ENCODE measurements at places on chromosomes 3 and 15.

DNA sequence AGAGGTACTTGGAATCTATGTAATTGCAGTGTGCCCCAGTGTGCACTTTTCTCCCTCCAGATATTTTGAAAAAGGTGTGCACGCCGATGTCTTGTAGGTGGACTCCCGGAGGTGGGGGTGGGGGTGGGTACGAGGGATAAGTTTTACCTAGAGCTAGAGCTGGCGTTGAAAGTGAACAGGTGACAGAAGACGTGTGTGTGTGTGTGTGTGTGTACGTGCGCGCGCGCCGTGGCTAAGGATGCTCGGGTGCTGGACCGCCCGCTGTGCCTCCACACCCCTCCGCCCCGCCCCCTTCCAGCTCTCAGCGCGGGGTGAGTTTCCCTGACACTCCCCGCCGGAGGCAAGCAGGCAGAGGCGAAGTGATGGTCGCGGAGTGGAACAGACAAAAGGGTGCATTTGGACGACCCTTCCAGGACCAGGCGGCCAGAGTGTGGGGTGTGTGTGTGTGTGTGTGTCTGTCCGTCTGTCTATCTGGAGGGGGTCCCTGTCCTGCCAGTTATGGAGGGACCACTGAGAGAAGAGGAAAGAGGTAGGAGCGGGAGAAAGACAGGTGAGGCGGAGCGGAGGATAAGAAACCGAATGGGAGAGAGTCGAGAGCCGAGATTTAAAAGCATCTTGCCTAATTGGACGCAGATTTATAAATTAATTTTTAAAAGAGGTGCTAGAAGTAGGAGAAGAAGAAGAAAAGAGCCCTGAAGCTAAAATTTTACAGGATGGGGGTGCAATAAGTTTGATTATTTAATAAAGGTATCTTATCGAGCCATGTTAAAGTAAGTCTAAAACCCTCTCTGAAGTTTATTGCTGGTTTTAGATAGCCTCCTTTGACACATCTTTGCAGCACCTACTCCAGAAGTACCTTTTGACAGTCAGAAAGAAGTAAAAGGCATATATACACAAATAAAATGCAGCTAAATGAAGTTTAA is 335.8 kb upstream of the THRB start:
- no peak for DNase-seq

DNA sequence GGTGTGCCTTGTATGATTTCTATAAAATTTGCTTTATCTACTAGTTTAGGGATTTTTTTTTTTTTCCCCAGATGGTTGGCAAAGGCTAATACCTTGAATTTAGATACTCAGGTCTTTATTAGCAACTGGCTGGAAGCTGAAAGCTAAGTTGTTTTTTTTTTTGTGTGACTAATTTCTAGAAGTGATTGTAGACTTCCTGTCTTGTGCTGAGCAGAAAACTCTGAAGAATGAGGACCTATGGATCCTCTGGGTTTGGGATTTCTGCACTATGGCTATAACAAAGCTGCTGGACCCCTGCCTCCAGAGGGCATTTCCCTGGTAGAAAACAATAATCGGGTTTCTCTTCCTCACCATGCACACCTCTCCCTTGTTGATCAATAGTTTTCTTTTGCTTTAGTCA is 10.0 kb downstream of the ARIH2 start:
- DNase-seq: no peak

GRCh38 chr3:158519776-158520175 is 51.2 kb upstream of the MLF1 start:
- no peak for DNase-seq

DNA sequence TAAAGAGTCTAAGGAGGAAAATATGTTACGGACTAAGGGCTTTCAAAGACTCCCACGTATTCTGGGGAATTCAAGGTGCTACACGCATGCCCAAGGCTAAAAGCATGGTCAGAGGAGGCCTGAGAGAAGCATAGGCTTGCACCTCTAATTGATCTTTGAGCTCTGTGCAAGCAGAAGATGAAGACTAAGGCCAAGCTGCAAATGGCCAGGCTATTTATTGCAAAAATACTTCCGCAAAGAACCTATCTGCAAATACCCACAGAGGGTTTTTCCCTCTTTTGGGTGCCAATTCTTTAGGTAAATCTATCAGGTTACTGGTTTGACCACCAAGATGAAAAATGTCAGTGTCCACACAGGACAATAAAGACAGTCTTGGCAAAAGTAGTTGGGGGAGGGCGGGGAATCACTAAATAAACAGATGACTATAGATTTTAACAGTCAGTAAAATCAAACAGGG is 119.5 kb downstream of the STAG1 start:
- no peak for DNase-seq

GRCh38 chr3:36871379-36872126 is 73.3 kb downstream of the TRANK1 start:
- no peak for DNase-seq

DNA sequence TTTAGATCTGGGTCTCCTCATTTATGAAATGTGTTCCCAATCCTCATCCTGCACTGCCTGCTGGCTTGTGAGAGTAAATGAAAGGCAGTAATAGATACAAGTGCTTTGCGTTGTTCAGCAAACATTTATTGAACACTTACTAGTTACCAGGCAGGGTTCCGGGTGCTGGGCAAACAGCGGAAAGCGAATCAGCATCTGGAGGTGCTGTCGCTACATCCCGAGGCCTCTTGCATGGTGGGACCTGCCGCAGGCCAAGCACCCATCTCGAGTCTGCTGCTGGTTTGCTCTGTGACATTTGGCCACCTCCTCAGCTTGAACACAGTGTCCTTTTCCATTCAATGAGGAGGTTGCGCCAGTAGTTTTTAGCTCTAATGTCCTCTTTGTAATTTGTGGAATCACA is 24.8 kb downstream of the TRAK1 start:
- DNase-seq: no peak

DNA sequence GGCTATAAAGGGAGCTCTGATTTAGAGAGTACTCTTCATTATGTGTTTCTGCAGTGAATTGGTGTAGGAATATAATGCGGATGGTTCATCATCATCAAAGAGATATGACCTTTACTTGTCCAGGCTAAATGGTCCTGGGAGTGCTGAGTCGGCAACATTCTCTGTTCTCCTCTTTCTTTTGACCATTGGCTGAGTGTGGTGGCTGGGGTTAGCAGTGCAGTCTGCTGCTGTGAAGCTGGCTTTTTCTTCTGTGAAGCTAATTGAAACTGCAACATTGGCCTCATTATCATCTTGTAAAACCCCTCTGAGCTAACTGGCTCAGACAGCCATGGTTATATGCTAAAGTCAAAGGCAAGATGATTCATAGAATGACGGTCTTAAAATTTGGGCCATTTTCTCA is 83.8 kb downstream of the THRB start:
- no peak for DNase-seq

DNA sequence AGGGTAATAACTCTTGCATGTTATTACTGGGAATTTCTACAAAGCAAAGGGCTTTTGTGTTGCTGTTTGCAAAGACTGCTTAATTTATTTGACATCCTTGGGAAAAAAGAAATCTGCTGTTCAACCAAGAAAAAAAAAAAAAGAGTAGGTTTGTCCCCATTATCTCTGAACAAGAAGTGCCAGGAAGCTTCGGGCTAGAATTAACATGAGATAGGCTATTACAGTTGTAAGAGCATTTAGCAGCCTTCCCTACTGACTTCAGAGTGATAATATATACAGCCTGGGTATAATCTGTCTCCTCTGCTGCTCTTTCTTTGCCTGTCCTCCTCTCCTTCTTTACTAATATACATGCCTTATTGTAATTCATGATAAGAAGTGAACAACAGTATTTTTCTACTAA is 23.3 kb upstream of the CHMP2B start:
- no peak for DNase-seq

GRCh38 chr15:96756146-96756545 is 425.6 kb downstream of the NR2F2 start:
- DNase-seq: no peak

GRCh38 chr3:147341727-147342126 is 64.6 kb downstream of the ZIC4 start:
- no peak for DNase-seq

DNA sequence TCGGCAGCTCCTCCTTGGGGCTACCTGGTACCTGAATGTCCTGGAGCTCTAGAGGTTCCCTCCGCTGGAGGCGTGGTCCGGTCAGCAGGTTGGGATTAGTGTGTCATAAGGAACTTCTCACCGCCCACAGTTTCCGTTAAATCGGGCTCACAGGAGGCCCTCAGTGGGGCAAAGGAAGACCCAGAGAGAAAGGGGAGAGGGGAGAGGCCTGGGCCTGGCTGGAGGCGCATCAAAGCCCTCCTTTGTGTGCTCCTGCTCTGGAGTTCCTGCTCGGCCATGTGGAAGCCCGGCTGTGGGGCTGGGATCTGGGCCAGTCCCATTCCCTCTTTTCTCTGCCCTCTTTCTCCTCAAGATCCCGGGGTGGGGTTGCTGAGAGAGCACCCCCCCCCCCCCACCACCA is at the start of gene RLBP1:
Gene RLBP1, minus strand, starts transcription at position 37 of the 400 bp plus-strand sequence. CDS start 2,604 bp downstream, outside the sequence.
- no peak for DNase-seq

DNA sequence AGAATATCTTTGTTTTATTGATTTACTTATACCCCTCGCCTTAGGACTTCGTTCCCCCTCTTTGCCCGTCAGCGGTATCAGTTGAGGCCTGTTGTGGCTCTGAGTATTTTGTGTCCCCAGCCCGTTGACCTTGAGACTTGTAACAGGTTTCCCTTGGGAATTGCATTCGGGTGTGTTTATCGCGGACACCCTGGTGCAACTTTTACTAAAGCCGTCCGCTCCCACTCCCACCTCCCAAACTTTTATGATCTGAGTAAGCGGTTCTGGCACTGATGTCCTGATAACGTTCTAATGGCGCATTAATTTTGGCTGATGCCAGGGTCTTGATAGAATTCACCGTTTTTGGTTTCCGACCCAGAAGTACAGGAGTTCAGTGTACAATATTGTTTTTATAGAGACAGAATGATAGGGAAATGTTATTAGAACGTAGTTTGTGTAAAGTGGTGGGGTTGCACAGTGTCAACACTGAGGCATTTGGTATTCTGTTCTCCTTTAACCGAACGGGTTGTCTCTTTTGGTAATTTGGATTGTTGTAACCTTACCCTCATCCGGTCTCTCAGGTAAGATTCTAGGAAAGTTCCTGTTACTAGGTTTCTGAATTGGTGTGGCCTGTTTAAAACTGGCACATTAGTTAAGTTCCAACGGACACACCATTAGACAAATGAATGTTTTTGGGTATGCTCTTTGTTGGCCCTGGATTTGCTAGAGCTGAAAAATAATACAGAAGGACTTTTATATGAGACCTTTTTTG is 47.8 kb downstream of the OIP5 start:
- DNase-seq: peak; percentile 40

DNA sequence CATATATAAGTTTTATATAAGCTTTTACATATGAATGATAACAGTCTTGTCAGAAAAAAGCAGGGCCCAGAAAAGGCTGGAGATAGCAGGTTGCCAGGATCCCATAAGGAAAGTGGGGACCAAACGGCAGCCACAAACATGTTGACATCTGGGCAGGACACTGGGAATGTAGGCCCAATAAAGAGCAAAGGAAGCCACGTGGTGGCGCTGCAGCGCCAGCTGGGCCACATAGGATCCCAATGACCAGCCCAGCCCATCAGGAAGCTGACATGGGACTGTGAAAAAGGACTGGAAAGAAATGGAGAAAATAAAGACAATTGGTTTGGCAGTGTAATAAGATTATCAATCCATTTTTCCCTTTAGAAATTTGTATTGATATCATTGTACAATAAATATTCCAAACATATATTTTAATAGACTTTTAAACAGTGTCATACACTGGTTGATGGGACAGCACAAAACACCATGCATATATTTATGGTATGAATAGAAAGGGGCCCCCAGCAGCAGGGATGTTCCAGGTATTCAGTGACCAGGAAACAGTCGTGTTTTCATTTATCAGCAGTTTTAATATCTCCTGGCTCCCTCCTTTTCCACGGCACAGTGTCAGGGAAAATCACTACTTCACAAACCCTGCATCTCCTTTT is 89.0 kb upstream of the STRIT1 start:
- DNase-seq: peak; percentile 19

- no peak for DNase-seq
Measured at GRCh38 chr15:68409736-68410370, 22.1 kb downstream of the ITGA11 start.

- DNase-seq: no peak
Measured at GRCh38 chr15:100253640-100254039, 88.1 kb downstream of the ADAMTS17 start.

GRCh38 chr3:52509753-52510328 is 14.7 kb downstream of the STAB1 start:
- DNase-seq: no peak

DNA sequence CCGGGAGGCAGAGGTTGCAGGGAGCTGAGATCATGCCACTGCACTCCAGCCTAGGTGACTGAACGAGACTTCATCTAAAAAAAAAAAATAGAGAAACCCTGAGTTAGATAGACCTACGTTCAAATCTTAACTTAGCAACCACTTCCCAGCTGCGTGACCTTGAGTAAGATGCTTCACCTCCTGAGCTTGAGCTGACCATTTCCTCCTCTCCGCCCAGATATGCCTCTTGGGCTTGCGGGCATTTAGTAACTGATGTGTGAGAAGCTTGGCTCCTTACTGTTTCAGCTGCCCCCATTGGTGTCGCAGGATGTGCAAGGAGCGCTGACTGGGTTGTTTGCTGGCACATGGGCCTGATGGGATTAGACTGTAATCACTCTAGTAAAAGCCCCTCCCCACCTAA is 26.9 kb upstream of the ATG7 start:
- no peak for DNase-seq

GRCh38 chr3:138441742-138442141 is 7.3 kb downstream of the ESYT3 start:
- DNase-seq: no peak

DNA sequence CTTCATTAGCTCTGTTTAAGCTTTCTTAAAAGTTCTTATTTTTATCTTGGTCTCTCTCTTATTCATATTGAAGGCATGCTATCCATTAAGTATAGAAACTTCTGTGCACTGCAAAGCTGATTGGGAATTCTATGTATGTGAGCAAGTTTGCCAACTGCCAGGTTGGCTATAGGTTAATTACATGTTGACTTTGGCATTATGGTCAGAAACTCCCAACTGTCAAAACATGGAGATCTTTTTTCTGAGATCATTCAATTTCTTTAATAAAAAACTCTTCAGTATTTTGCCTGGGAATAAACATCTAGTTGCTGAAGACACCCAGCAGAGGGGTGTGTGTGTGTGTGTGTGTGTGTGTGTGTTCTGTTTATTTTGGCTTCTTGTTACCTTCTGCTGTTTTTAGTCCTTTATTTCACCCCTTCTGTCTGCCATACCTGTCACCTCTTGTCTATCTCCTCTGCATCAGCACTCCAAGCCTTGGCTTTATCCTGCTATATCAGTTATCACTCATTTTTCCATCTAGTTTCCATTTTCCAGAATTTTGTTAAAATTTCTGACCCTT is 1.3 kb upstream of the ARL14 start:
- no peak for DNase-seq

DNA sequence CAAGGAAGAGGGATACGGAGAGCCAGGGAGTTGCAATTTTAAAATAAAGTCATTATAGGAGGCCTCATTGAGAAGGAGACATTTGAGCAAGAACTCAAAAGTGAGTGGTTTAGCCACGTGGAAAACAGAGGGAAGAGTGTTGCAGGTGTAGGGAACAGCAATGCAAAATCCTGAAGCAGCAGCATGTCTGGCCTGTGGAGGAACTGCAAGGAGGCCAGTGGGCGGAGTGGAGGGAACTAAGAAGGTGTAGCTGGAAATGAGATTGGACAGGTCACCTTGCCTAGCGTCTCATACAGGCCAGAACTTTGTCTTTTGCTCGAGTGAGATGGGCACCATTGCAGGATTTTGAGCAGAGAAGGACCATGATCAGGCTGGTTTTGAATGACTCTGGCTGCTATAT is 34.9 kb downstream of the SAXO2 start:
- no peak for DNase-seq

- DNase-seq: no peak
Measured at GRCh38 chr3:124829819-124830554, 57.2 kb downstream of the ITGB5 start.
